ENCODE measurements at places on chromosomes 3 and 15. TPM values are rescaled to one million over a fixed set of nuclear protein-coding genes. Genes with fewer than 3 reads are reported as not detected.

The FRMD5 gene
- 25.5 TPM for total RNA-seq

The CTXN2 gene
- total RNA-seq, result not detected

The KY gene
- 0.59 TPM for total RNA-seq

DNA sequence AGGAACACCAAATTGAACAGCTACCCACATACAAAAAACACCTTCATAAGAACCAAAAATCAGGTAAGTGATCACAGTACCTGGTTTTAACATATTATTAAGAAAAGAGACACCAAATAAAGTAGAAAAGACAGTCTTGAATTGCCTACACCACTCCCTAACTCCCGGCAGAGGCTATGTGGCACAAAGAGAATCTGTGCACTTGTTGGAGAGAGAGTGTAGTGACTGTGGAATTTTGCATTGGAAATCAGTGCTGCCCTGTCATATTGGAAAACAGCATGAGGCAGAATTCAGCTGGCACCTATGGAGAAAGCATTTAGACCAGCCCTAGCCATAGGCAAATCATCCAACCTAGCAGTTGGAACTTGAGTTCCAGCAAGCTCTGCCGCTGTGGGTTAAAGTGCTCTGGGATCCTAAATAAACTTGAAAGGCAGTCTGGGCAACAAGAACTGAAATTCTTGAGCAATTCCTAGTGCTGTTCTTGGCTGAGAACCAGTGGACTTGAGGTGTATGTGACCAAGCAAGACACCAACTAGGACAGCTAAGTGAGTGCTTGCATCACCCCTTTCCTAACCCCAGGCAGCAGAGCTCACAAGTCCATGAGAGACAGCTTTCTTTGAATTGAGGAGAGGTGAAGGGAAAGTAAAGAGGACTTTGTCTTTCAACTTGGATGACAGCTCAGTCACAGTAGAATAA lies 969.6 kb upstream of the ALCAM start:
- no peak for DNase-seq
- no peaks in the 10 kb centered on the region for H3K36me3 ChIP-seq

- no peak for DNase-seq
- no peak overlapping the region for H3K4me3 ChIP-seq
- no peaks in the 10 kb centered on the region for H3K36me3 ChIP-seq
- no peaks in the 10 kb centered on the region for H3K27me3 ChIP-seq
These were observed 34.0 kb upstream of the ARPIN start for GRCh38 chr15:89946681-89947299.

DNA sequence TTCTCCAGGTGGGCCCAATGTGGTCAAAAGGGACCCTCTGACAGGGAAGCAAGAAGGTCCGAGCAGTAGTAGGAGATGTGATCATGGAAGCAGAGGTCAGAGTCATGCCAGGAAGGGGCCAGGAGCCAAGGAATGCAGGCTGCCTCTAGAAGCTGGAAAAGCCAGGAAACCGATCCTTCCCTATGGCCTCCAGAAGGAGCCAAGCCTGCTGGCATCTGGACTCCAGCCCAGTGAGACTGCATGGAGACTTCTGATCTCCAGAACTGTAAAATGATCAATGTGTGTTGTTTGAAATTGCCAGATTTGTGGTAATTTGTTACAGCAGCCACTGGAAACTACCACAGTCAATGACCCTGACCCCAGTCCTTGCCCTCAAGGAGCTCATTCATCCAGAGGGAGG lies 56.8 kb upstream of the SPATA12 start:
- H3K4me3 ChIP-seq, result no peak overlapping the region
- H3K27ac ChIP-seq, result no peak overlapping the region
- H3K27me3 ChIP-seq, result no peaks in the 10 kb centered on the region
- H3K4me1 ChIP-seq, result no peaks in the 10 kb centered on the region
- no peaks in the 10 kb centered on the region for H3K36me3 ChIP-seq

GRCh38 chr3:190830031-190830430 lies 32.5 kb downstream of the GMNC start:
- no peaks in the 10 kb centered on the region for H3K36me3 ChIP-seq
- H3K27ac ChIP-seq, result no peak overlapping the region
- H3K4me3 ChIP-seq, result no peak overlapping the region
- H3K27me3 ChIP-seq, result no peaks in the 10 kb centered on the region

DNA sequence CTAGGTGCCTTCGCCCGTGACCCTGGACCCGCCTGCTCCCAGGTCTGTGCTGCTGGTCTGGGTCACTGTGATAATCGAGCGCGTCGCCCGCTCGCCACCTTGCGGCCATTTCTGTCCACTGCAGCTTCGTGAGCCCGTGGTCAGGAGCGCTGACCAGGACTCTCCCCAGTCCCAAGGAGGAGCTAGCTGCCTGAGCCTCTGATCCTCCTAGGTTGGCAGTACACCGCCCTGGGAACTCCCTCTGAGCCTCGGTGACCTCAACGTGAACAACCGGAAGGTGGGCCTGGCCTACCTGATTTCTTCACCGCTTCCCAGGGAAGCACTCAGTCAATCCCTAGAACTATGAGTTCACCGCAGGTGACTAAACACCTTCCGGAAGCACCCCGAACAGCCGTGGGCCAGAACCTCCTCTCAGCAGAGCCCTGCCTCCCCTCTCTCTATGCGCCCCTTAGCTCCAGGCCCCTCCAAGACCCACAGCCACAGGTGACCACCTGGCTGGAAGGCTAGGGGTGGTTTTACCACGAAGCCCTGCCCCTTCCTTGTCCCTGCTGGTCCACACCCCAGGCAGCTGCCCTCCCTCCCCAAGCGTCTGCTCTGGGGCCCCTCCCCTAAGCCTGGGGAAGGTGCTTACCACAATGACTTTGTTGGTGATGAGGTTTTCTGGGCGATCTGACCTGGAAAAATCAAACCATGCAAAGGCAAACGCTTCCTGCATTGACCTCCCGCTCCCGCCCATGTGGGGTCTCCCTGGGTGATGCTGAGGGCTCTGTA lies 9.7 kb downstream of the PLA2G4D start:
- no peaks in the 10 kb centered on the region for H3K36me3 ChIP-seq
- peaks cover 3% of the 10 kb centered on the region for H3K4me1 ChIP-seq
- H3K27ac ChIP-seq, result no peak overlapping the region
- no peaks in the 10 kb centered on the region for H3K27me3 ChIP-seq

DNA sequence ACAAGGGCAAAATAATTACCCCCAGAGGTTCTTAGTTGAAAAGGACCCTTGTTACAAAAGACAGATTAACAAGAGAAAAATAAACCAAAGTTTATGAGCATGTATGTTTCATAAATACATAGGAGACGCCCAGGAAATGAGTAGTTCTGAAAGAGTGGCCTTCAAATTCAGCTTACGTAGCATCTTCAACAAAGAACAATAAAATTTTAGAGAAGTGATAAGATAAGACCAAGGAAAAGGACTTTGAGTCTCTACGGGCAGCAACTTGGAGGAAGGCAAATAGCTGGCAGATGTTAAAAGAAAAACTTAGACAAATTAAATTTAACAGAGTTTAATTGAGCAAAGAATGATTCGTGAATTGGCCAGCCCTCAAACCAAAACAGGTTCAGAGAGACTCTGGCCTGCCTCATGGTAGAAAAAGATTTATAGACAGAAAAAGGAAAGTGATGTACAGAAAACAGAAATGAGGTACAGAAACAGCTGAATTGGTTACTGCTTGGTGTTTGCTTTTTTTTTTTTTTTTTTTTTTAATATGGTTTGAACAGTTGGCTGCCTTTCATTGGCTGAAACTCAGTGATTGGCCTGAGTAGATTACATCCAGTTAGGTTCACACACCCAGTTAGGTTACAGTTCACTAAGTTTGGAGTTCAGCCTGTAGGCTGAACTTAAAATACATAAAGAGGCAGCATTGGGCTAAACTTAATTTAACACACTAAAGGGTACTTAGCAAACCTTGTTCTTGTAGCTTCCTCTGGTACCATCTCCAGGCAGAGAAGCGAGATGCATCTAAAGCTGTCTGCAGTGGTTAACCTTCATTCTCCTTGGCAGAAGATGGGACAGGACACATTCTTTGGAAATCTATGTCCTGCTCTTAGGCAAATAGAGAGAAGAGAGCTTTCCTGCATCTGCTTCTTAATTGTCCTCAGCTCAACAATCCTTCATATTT lies 23.2 kb downstream of the C2CD4B start:
- H3K27me3 ChIP-seq, result no peaks in the 10 kb centered on the region
- no peaks in the 10 kb centered on the region for H3K4me1 ChIP-seq
- no peaks in the 10 kb centered on the region for H3K36me3 ChIP-seq
- no peak overlapping the region for H3K4me3 ChIP-seq
- no peak overlapping the region for H3K27ac ChIP-seq

- DNase-seq, result no peak
- H3K4me1 ChIP-seq, result no peaks in the 10 kb centered on the region
- no peaks in the 10 kb centered on the region for H3K36me3 ChIP-seq
- no peaks in the 10 kb centered on the region for H3K27me3 ChIP-seq
- no peak overlapping the region for H3K4me3 ChIP-seq
- H3K27ac ChIP-seq, result no peak overlapping the region
These were observed 654.5 kb upstream of the CFAP20DC start for GRCh38 chr3:59704292-59704691.

GRCh38 chr3:78988324-78988723 lies 779.5 kb downstream of the ROBO1 start:
- H3K27ac ChIP-seq, result no peak overlapping the region
- no peak for DNase-seq
- no peaks in the 10 kb centered on the region for H3K36me3 ChIP-seq
- no peak overlapping the region for H3K4me3 ChIP-seq
- H3K27me3 ChIP-seq, result no peaks in the 10 kb centered on the region

DNA sequence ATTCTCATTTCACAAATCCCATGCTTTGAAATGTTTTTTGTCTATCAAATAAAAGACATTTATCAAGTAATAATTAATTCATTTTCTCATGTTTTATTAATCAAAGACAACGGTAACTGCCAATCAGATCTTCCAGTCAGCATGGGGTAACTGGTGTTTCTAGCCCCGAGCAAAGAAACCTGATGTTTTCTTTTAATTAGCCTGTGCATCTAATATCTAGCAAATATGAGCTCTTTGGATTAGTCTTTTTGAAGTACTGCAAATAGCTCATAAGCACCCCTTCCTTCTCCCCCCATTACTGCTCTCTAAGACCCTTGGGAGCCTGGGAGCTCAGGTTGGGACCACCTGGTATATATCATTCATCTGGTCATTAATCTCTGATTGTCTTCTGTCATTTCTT lies 43.1 kb upstream of the SRGAP3 start:
- no peaks in the 10 kb centered on the region for H3K27me3 ChIP-seq
- DNase-seq, result no peak
- no peaks in the 10 kb centered on the region for H3K4me1 ChIP-seq
- H3K27ac ChIP-seq, result no peak overlapping the region
- H3K4me3 ChIP-seq, result no peak overlapping the region

DNA sequence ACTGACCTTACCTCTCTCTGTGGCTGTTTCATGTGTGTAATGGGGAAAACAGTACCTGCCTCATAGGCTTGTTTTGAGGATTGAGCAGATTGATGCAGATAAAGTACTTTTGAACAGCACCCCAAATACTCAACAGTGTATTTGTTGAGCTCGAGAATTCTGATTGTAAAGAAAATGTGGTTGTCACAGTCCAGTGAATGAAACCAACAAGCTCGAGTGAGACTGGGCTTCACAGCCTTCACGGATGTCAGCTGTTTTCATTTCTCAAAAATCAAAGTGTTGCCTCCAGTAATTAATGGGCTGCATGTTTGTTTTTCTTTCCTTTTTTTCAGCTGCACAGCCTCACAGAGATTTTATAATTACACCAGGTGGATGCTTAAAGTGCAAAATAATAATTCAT lies 43.7 kb downstream of the PARP15 start:
- no peak for DNase-seq
- no peak overlapping the region for H3K27ac ChIP-seq
- H3K27me3 ChIP-seq, result no peaks in the 10 kb centered on the region
- no peaks in the 10 kb centered on the region for H3K36me3 ChIP-seq

GRCh38 chr3:188826574-188826973 lies 345.2 kb upstream of the TPRG1 start:
- H3K27ac ChIP-seq, result no peak overlapping the region
- DNase-seq, result no peak
- no peaks in the 10 kb centered on the region for H3K36me3 ChIP-seq
- no peak overlapping the region for H3K4me3 ChIP-seq
- no peaks in the 10 kb centered on the region for H3K4me1 ChIP-seq

GRCh38 chr3:20064796-20065564 lies 24.7 kb downstream of the KAT2B start:
- H3K4me1 ChIP-seq, result peaks cover 40% of the 10 kb centered on the region
- H3K27me3 ChIP-seq, result no peaks in the 10 kb centered on the region
- no peak for DNase-seq
- no peak overlapping the region for H3K4me3 ChIP-seq
- H3K36me3 ChIP-seq, result no peaks in the 10 kb centered on the region
- H3K27ac ChIP-seq, result peak overlapping the region; percentile 38

DNA sequence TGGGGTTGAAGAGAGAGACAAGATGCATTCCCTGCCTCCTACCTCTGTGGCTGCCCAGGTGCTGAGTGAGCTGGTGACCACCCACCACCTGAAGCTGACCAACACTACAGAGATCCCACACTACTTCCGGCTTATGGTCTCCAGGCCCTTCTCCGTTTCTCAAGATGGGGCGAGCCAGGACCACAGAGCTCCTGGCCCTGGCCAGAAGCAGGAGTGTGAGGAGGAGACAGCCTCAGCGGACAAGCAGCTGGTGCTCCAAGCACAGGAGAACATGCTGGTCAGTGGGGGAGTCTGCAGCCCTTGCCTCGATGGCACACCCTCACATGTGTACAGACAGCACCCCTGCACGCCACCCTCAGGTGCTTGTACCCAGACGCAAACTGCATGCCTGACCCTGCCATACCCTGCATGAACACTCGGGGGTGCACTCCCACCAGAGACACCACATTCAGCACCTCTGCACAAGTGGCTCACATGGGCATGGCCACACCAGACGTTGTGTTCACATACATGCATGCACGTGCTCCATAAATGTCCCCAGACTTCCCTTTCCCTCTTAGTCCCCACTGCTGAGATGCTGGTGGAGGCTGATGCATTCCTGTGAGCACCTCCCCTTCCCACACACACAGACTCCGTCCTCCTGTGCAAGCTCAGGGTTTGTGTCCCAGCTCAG lies 19.0 kb downstream of the ACAA1 start:
- H3K4me3 ChIP-seq, result no peak overlapping the region
- no peaks in the 10 kb centered on the region for H3K27me3 ChIP-seq
- H3K27ac ChIP-seq, result no peak overlapping the region

GRCh38 chr15:82551646-82552247 lies 11.5 kb upstream of the RPS17 start:
- H3K4me1 ChIP-seq, result no peaks in the 10 kb centered on the region
